ENCODE measurements at places on chromosomes 1 and 21.

DNA sequence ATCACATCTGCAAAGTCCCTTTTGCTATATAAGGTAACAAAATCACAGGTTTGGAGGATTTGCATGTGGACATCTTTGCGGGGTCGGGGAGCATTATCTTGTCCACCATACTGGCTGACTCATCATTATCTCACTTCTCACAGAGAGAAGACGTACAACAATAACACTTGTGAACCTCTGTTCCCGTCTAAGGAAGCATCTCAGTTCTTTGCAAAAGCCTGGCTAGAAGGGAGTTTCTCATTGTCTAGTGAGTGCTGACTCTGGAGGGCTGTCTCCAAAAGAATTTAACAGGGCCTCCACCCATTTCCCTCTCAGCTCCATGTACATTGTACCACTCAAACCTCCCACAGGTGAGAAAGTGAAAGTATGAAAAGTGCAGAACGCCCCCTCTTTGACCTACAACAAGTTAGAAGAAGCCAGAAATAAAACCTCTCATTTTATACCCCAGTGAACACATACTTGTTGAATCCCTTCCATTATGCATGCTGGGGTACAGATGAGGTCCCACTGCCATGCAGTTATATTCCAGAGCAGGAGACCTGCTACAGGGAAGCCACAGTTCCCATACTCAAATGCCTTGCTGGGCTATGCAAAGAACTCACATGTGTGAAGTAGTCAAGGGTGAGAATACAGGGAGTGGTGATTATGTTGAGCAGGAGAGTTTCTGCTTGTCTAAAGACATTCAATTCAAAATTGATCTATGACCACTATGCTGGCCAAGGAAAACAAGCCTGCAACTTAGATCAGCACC is 121.7 kb upstream of the PRDX6 start:
- no peak for DNase-seq

- DNase-seq, result peak; percentile 58
These were observed 43.2 kb upstream of the FMO2 start for GRCh38 chr1:171141688-171142415.

- no peak for DNase-seq
These were observed 658.7 kb upstream of the CHRM3 start for GRCh38 chr1:238727670-238728069.

GRCh38 chr1:60185684-60186083 is 112.1 kb upstream of the C1orf87 start:
- DNase-seq, result no peak

DNA sequence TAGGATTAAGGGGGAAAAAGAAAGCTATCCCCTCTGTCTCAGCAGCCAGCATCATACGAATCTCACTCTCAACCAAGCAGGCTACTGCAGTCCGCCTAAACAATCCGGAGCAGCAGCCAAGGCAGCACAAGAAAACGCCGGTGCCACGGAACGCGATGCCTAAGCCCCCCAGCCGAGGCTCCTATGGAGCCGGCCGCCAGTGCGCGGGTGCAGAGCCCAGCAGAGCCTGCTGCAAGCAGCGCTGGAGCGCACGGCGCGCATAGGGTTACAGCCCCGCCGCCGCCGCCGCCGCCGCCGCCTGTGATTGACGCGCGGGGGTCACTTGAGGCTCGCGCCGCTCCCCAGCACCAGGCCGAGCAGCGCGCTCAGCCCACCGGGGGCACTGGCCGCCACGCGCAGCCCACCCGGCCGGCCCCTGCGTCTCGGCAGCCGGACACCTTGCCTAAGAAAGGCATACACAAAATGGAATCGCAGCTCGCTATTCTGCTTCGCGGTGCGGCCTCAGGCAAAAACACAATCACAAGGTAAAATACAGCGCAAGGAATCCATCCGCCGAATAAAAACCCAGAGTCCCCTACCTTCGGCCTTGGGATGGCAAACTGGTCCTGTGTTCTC is 780 bp downstream of the HIVEP3 start:
- peak; percentile 53 for DNase-seq

DNA sequence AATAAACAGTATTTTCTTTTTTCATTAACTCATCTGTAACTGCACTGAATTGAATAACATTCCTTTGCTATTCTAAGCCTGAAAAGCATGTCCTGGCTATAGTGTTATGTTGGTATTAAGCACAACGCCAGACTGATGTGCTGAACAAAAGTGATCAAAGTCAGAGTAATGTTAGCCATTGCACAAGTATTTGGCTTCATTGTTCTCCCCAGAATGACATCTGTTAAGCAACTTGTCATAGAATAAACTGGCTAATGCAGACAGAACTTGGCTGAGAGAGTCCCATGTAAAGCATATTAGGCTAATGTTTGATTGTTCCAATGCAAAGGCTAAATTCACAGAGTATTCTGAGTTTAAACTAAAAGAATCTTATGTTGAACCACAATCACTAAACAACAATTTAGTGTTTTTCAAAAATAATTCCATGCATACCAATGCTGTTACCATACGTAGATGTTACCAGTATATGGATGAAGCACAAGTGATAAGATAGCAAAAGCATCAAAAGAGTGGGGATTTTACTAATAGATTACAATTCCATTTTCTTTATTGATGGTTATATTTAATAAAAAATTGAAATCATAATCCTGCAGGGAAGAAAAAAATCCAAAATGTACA is 235.3 kb upstream of the DMRTA2 start:
- no peak for DNase-seq

GRCh38 chr1:228370941-228371740 is 35.5 kb downstream of the TRIM11 start:
- DNase-seq, result no peak

DNA sequence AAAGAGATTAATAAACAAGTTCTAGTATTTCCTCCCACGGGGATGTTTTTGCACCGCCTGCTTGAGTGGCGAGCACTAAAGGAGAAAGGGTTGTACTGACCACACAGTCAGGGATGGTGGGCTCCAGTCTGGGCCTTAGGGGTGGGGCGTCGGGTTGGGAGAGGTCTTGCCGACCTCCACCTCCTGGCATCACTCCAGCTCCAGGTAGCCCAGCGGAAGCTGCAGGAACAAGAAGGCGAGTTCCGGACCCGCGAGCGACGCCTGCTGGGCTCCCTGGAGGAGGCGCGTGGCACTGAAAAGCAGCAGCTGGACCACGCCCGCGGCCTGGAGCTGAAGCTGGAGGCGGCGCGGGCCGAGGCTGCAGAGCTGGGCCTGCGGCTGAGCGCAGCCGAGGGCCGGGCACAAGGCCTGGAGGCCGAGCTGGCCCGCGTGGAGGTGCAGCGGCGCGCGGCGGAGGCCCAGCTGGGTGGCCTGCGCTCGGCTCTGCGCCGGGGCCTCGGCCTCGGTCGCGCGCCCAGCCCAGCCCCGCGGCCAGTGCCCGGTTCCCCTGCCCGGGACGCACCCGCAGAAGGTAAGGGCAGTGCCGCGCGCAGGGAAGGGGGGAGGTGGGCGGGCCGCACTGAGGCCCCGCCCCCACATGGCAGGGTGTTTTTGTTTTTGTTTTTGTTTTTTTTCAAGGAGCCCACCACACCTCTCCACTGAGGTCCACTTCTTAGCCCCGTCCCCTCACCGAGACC is 19.7 kb downstream of the MFAP2 start:
- no peak for DNase-seq

GRCh38 chr1:223765036-223765718 is 52.8 kb downstream of the CAPN2 start:
- DNase-seq, result peak; percentile 91

- DNase-seq, result no peak
These were observed 156.9 kb downstream of the CLEC20A start for GRCh38 chr1:178339834-178340233.

DNA sequence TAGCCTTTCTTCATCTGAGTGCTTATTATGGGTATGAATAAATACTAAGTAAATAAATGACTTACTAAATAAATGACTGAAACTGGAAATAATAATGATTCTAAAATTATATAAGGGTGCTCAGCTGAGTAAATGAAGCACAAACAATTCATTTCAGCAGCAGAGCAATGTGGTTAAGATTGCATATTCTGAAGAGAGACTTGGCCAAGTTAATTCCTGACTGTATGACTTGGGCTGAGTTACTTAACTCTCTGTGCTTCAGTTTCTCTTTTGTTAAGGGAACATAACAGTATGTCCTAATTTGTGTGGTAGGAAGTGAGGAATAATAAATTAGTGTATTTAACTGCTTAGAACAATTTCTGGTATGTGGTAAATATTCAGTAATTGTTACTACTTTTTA is 19.1 kb downstream of the AGL start:
- no peak for DNase-seq

GRCh38 chr1:209768354-209768774 is 12.5 kb downstream of the TRAF3IP3 start:
- DNase-seq, result no peak

GRCh38 chr1:244710474-244711062 is 57.6 kb downstream of the DESI2 start:
- DNase-seq, result no peak

GRCh38 chr1:220824031-220824989 is 37.6 kb downstream of the MTARC1 start:
- no peak for DNase-seq

GRCh38 chr1:156656806-156657740 is 15.2 kb downstream of the BCAN start:
- no peak for DNase-seq

Measured in SJCRH30 (cell line).